Posterior cingulate gyrus (tissue), 11 donors: ENCODE measurements at places on chromosomes 1 and 21.

DNA sequence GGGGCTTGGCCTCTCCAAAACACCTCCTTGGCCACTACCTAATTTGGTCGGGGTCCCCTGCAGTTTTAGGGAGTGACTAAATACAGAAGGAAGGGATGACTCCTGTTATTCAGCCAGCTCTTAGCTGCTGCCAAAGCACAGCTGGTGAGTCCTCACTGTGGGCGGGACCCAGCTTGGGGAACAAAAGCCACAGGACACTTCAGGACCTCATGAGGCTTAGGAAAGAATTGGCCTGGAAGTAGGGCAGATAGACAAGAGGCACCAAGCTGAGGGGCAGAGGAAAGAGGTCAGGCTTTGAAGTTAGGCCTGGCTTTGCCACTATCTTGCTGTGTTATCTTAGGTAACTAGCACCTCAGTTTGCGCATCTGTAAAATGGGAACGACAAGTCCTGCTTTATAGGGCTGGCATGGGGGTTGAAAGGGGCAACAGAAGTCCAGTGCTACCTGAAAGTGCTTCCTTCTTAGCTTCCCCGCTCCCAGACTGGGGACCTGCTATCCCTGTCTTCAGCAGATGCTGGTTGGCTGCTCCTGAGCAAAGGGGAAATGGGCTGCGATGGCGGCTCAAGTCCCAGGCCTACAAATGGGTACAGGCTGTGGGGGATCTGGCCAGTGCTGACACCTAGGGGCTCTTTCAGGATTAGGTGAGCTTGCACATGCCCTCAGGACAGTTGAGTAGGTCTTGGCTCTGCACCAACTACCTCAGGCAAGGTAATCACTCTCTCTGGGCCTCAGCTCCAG lies 15.7 kb downstream of the IFI6 start:
- peak; percentile 49 for DNase-seq

DNA sequence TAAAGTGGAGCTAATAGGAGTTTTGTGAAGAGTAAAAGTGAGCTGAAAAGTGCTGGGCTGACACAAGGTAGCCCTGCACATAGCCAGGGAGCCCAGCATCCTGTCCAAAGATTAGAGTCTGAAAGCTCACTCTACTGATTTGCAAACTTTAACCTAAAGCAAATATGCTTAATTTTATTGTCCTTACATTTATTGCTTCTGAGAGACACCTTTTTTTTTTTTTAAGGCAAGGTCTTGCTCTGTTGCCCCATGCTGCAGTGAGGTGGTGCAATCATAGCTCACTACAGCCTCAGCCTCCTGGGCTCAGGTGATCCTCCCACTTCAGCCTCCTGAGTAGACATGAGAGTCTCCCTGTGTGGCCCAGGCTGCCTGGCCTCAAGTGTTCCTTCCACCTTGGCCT lies 16.5 kb downstream of the MGST3 start:
- no peak for DNase-seq

DNA sequence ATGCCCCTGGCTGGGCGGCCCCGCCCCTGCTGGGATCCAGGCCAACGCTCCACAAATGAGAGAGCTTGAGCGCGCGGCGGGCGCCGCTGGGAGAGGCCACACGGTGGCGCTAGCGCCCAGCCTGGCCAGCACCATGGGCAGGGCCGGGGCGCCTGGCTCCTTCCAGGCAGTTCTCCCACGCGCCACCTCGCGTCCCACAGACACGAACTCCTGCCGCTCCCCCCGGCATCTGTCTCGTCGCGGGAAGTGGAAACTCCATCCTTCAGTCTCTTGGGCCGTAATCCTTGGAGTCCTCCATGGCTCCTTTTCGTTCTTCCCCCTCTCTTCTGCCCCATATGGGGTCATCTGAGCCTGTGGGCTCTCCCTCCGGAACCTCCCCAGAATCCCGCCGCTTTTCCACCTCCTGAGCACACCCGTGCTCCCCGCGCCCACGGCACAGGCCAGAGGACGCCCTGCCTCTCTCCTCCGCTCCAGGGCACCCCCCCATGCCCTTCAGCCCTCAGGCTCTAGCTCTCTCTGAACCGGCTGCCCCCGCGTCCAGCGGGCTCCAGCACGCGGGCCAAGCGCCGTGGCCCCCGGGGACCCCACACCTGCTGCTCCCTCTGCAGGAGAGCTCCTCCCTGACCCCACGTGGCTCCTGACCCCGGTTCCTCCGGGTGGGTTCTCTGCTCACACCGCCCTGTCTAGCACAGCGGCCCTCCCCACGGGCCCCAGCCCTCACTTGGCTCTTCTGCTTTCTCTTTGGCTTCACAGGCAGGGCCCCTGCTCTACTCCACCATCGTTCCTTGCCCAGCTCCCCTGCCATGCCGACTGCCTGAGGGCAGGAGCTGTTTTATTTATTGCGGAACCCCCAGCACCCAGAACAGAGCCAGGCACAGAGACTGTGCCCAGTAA lies 31.9 kb upstream of the EDN2 start:
- DNase-seq = peak; percentile 97

- DNase-seq = no peak
Measured at GRCh38 chr1:118947003-118947765, 41.0 kb downstream of the TBX15 start.

DNA sequence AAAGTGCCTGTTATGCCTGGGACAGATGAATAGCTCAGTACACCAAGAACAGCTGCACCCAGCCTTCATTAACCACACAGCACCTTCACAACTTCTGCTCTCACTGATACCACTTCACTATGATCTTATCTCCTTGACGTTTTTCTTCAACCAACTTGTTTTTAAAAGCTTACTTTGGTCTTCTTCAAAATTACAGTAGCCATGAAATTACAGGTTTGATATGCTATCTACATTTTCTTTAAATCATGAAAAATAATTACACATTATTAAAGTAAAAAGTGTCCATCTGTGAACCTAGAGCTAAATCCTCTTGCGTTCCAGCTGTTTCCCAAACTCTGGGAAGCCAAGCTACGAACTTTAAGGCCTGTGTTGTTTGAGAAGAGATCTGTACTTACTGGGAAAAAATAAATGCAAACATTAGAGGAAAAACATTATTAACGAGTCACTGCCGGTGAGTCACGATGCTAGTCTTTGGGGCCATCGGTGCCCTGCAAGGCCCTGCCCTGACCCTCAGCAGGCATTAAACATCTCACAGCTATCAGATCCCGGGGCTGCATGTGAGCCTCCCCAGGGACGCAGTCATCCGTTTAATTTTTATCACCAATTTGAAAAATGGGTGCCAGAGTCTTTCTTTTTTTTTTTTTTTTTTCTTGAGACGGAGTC lies 56.3 kb upstream of the GPR153 start:
- DNase-seq = no peak

DNA sequence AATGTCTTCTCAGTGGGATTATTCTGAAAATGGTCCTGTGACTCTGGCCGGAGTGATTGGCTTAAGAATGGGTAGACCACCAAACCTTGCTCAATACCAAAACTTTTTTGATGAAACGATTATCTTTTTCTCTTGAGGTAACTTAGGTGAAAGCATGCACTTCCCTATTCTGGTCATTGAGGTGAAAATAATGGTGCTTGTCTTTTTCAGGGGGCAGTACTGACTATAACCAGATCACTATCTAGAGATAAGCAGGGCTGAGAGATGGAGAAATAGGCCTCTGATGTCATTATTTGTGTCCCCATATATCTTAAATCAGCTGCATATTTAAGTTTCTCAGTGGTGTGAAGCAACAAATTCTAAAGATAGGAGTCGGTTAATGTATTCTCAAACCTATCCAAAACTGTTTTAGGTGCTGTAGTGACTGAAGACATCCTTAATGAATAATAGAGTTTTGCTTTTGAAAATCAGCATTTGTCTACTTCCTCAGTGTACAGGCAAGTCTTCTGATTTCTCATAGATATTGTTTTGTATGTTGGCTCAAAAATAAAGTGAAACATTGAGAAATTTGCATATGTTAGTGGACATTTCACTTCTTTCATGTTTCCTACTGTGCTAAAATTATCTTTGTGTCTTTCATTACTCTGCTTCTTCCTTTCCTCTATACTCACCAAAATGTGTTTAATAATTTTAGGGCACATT lies 735.3 kb upstream of the ADGRL4 start:
- no peak for DNase-seq

DNA sequence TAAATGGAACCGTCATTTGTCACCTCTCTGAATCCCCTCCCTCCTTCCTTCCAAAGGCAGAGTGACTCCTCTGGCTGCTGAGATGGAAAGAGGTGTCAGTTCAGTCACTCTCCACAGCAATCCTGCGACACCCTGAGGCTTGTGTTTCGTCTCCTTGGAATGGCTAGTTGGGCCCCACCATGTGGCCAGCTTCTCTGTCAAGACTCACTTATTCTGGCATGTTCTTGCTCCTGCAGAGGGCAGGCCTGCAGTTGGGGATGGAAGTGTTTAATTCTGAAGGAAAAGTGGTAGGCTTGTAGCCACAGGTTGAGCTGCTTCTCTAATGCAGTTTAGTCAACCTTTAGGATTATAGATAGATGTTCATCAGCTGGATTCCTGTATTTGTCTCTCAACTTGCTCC lies 149.6 kb downstream of the LMO4 start:
- peak; percentile 15 for DNase-seq

GRCh38 chr1:47993416-47993740 lies 3.8 kb downstream of the TRABD2B start:
- no peak for DNase-seq

DNA sequence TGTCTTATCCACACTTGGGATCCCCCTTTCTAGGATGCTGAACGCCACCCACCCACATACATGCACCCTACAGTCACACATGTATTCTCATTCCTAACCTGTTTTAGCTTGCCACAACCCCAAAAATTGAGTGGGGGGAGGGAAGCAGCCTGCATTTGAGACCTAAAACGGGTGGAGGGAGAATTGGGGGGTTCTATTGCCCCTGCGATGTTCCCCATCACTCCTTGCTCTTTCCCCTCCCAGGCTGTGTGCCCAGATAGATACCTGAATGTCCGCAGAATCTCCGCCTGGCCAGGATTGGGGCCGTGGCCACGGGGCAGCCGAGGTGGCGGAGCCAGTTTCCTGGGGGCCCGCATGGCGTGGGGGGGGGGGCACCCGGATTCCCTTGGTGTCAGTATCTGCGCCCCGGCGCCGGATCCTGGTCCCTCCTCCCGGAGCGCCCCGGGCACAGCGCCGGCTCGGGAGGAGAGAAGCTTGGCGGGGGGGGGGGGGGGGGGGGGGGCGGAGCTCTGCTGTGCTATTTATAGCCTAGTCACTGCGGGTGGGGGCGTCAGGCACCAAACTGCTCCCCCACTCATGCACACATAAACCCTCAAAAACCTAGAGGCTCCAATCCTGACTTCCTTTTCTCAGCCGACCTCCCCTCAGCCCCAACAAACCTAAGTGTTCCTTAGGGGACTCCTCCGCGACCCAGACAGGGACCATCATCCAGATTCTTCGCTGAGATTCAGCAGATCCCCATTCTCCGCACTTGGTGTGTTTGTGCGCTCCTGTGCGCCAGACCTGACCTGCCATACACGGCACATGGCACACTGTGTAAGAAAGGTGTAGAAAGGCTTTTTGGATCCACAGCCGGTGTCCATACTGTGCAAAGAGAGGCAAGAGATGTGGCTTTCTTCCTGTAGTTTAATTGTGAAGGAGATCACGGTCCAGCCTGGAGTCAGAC lies 1.9 kb downstream of the ANKRD34A start:
- peak; percentile 58 for DNase-seq

DNA sequence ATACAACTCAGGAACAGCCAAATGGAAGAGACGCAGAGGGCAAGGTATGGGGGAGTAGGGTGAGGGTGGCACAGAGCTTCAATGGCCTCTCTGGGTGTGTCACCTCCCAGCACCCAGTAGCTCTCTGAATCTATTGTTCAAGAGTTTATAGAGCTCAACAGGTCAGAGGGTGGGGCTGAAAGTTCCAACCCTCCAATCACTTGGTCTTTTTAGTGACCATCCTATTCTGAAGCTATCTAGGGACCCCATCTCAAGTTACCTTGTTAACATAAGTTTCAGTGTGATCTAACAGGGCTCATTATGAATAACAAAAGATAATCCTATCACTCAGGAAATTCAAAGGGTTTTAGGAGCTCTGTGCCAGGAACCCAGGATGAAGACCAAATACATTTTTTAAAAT lies 31.2 kb upstream of the ZNF697 start:
- no peak for DNase-seq

DNA sequence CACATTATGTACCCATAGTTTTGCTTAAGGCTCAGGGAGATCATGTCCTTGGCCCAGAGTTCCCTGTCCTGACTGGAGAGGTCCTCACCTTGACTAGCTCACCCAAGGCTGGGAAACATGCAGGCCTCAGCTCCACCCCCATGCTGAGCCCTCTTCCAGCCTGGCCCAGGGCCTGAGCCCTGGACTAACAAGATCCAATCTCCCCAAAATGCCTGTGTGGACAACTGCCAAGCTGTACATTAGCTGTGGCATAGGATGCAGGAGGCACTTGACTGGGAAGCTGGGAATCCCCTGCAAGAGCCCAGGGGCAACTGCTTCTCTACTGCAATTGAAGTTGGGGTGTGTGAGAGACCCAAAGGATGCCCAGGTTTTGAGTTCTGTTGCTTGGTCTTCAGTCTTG lies 2.1 kb downstream of the LINGO4 start:
- no peak for DNase-seq

DNA sequence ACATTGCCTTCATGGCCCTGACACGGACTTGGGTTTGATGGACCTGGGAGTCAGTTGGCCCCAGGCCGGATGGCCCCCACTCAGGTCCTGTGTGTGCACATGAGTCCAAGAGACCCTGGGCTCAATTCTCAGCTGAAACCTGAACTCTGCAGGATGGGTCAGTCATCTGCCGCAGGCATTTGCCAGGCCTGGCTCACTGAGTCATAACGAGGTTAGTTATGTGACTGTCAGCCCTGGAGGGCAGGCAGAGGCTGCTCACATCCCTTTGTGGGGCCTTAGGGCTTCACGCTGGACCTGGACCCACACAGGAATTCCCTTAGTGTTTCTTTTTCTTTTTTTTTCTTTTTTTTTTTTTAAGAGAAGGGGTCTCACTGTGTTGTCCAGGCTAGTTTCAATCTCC lies 46.5 kb downstream of the PSMG1 start:
- DNase-seq = no peak

- no peak for DNase-seq
Measured at GRCh38 chr1:164673584-164674214, 114.7 kb downstream of the PBX1 start.

DNA sequence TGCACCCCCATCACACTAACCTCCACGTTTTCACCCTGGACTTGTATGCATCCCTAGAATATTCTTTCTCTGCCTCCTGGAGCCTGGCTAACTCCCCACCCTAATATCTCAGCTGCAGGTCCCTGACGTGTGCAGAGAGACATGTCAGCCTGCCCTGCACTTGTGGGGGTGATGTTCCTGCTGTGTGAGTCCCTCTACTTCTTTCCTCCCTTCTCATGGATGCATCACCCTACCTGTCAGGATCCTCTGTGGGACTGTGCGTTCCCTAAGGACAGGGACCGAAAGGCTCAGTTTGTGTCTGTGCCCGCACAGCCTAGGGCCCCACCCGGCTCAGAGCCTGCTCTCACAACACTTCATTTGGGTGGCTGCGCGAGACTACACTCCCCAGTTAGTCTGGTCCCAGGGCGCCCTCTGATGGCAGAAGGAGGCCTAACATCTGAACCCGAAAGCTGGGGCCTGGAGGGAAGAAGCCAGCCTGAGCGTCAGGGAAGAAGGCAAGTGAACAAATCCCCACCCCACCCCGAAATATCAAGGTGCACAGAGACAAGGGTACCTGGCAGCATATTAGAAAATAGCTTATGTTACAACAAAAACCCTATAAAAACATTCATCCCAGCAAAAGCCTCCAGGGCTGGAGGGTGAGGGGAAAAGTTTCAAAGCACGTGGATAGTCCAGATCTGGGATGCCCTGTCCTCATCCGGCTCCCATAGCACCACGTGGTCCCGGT lies 3.7 kb downstream of the CD52 start:
- peak; percentile 98 for DNase-seq
